NCI-H2107 (cell line): ENCODE measurements at places on chromosomes 3 and 15.

- DNase-seq = no peak
These were observed 115.1 kb downstream of the HERC1 start for GRCh38 chr15:63718590-63719035.

- DNase-seq = no peak
These were observed 494.1 kb upstream of the DPPA4 start for GRCh38 chr3:109831403-109831802.

DNA sequence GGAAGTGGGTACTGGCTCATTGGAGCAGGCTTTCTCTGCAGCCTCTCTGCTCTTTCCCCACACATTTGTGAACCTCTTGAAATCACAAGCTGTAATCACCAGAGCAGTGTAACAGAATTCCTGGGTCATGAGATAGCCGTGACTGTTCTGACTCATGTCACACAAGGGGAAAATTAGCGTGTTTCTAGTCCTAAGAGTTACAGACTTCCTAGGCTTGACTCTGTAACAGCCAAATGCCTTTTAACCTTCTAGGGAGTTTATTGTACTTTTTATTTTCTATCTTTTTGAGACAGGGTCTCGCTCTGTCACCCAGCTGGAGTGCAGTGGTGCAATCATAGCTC lies 54.7 kb upstream of the TRAK1 start:
- DNase-seq = no peak

- no peak for DNase-seq
These were observed 789.2 kb upstream of the NR2F2 start for GRCh38 chr15:95541301-95541700.

DNA sequence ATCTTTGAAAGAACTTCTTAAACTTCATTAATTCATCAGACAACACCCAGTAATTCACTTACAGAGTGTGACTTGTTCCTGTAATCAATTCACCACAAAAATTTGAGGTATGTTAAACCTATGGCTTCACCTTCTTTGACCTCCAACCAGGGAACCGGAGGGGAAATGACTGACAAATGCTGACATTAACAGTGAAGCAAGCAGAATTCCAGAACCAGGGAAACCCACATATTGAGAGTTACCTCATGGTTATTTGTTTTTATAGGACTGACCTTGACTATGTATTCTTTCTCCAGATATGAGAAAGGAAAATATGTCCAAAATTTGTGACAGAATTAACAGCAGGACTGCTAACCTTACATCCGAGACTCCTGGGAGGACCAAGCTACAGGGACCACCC lies 2.7 kb downstream of the P3H2 start:
- DNase-seq = no peak

DNA sequence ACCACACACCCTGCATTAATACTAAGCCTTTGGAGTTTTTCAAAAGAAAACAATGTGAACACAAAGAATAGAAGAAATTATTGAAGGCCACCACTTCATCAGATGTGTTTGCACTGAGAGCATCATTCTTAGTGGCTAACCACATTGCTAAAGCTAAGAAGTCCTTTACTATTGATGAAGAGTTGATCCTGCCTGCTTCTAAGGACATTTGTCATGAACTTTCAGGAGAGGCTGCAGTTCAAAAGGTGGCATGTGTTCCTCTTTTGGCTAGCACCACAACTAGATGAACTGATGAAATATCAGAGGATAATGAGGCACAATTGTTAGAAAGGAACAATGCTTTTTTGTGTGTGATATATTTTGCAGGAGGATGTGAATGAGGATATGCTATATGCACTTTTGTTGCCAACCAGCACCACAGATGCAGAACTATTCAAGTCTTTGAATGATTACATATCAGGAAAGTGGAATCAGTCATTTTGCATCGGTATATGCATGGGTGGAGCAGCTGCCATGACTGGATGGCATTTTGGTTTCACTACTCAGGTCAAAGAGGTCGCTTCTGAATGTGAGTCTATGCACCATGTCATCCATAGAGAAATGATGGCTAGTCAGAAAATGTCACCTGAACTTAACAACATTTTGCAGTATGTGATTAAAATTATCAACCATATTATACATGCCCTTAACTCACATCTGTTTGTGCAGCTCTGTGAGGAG lies 2.5 kb upstream of the EID1 start:
- no peak for DNase-seq

- DNase-seq = no peak
These were observed 144.5 kb upstream of the BCL6 start for GRCh38 chr3:187889601-187890404.

- peak; percentile 79 for DNase-seq
These were observed 2.7 kb downstream of the TMEM108 start for GRCh38 chr3:133040696-133041523.

DNA sequence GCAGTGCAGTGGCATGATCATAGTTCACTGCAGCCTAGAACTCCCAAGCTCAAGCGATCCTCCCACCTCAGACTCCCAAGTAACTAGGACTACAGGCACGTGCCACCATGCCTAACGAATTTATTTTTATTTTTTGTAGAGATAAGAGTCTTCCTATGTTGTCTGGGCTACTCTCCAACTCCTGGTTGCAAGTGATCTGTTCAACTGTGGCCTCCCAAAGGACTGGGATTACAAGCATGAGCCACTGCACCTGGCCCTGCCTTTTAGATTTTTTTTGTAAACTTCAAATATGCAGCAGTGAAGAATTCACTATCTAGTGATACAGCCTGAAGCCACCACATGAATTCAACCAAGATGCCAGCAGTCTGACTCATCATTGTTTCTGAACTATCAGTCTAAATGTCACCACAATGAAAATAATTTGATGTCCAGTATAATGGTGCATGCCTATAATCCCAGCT lies 32.7 kb downstream of the UBXN7 start:
- no peak for DNase-seq

DNA sequence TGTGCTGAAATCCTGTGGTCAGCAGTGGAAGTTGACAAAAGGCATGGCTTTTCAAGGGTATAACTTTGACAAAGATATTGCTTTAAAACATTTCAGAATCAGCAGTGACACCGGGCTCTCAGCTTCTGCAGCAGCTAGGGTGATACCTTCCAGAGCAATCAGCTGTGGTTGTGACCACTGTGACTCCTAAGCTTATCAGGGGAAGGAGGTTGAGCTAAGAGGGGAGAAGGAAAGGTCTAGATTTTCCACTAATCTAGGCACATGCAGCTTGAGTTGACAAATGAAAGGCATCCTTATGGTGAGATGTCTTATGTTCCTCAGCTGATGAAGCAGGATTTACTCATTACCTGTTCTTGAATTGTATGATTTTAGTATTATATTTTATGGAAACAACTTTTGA lies 16.3 kb upstream of the LRRFIP2 start:
- no peak for DNase-seq

DNA sequence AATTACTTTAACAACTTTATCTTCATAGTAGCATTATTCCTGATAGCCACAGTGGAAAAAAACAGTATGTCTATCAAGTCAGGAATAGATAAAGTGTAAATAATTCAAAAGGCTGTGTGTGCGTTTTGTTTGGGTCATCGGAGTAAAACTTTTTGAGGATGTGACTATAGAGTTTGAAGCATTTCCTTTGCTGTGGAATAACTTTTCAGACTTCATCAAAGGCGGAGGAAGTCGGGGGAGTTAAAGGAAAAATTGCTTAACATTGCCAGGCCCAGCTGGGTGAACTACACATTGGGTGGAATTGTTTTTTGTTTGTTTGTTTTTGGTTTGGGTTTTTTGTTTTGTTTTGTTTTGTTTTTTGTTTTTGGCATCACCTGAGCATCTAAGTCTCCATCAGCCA lies 70.4 kb upstream of the CRTC3 start:
- DNase-seq = no peak

DNA sequence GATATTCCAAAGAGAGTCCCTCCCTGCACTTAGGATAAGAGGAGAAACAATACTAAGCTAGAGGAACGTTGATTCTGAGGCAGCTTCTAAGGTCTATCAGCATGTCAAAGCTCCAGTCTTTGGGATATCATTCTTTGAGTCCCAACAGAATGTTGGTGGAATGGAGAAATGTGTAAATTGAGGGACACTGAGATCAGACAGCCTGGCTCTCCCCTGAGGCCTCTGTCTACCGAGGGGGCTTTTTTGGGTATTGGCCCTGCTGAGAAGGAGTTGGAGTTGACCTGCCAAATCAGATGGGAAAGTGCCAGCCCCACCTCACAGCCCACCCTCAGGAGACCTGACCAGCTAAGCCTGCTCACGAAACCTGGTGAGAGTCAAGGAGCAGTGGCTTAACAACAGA lies 27.6 kb upstream of the LRTM1 start:
- no peak for DNase-seq

- no peak for DNase-seq
These were observed 37.3 kb upstream of the MGA start for GRCh38 chr15:41622901-41623300.

- no peak for DNase-seq
These were observed 36.2 kb upstream of the PLSCR2 start for GRCh38 chr3:146505516-146505915.

DNA sequence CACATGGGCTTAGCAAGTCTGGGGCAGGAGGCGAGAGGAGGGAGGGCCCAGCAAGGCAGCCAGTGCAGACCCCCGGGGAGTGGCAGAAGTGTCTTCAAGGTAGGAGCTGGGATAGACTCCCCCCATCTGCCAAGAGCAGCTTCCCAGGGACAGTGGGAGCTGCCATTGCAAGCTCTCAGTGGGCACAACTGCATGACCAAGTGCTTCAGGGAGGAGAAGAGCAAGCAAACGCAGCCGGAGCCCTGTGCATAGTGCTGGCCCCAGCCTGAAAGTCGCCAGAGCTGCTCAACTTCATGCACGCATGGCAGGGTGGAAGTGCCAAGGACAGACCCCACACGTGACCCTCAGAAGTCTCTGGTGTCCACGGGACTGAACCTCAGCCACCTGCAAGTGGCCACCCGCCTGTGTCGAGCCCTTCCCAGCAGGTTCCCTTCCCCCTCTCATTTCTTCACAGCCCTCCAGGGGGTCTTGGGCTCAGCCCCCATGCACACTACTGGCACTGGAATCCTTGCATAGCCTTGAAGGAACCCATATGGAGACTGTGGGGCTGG lies 89.4 kb downstream of the PLXNA1 start:
- DNase-seq = no peak

GRCh38 chr3:46453526-46454208 lies 11.0 kb downstream of the LTF start:
- DNase-seq = no peak

DNA sequence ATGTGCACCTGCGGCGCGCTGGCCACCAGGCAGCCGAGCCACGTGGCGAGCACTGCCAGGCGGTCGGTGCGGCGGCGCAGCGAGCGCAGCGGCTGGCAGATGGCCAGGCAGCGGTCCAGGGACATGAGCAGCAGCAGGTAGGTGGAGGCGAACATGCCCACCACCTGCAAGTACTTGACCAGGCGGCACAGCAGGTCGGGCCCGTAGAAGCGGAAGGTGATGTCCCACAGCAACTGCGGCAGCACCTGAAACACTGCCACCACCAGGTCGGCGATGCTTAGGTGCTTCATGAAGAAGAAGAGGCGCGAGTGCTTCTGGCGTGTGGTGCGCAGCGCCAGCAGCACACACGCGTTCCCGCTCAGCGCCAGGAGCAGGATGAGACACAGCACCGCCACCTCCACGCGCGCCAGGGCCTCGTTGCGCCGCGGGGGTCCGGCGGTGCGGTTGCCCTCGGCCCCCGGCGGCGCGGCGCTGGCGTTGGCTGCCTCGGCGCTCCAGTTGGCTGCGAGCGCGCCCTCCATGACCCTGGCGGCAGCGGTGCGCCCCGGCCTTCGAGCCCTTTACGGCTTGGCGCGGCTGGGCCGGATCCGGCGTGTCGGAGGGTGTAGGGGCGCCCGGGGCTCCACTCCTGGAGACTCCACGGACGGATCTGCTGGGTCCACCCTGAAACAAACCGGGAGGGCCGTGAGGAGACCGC lies 1.6 kb downstream of the OXTR start:
- peak; percentile 1 for DNase-seq

- DNase-seq = no peak
These were observed 81.0 kb downstream of the CLDN11 start for GRCh38 chr3:170499562-170500156.

GRCh38 chr3:17432236-17432635 lies 310.2 kb downstream of the TBC1D5 start:
- DNase-seq = no peak

DNA sequence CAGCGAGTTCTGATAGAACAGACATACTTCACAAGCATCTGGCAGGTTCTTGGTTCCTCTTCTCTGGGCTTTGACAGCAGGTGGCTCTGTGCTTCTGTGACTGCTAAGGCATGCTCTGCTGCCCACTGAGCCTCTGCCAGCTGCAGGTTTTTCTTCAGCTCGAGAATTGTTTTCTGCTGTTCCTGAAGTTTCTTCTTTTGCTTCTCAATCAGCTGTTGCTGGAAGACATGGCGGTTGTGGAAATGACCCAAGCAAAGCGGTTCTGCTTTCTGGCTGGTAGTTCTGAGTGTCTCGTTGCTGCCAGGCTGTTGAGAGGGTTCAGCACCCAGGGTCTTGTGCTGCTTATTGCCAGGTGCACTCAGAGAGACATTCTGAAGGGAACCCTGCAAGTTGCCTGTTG lies 50.8 kb downstream of the CCDC191 start:
- DNase-seq = no peak

GRCh38 chr3:37144806-37145205 lies 29.6 kb downstream of the LRRFIP2 start:
- DNase-seq = no peak
